Naive B cell (primary cell): ENCODE measurements at places on chromosomes 16 and 17.

GRCh38 chr17:70523426-70523825, 354.1 kb downstream of the KCNJ2 start:
- DNase-seq: no peak
- no peaks in the 10 kb centered on the region for H3K36me3 ChIP-seq
- H3K4me3 ChIP-seq: no peak overlapping the region
- H3K27me3 ChIP-seq: peaks cover 9% of the 10 kb centered on the region
- H3K4me1 ChIP-seq: peaks cover 15% of the 10 kb centered on the region
- no peak overlapping the region for H3K27ac ChIP-seq

DNA sequence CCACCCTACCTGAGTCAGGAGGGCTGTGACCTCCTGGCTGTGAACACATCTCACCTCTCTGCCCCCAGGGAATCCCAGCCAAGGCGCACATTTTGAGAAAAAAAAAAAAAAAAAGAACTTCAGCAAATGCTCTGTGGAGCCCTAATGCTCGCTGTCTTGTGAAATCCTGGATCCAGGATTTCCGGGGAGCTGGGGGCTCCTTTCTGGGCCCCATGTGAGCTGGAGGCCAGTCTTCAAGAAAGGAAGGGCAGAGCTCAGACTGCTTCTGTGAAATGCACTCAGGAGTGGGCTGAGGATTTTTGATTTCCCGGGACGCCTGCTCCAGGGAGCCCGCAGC, 36.0 kb upstream of the EMP2 start:
- H3K4me1 ChIP-seq: peaks cover 35% of the 10 kb centered on the region
- no peak overlapping the region for H3K4me3 ChIP-seq
- peaks cover 34% of the 10 kb centered on the region for H3K27me3 ChIP-seq
- no peaks in the 10 kb centered on the region for H3K36me3 ChIP-seq

DNA sequence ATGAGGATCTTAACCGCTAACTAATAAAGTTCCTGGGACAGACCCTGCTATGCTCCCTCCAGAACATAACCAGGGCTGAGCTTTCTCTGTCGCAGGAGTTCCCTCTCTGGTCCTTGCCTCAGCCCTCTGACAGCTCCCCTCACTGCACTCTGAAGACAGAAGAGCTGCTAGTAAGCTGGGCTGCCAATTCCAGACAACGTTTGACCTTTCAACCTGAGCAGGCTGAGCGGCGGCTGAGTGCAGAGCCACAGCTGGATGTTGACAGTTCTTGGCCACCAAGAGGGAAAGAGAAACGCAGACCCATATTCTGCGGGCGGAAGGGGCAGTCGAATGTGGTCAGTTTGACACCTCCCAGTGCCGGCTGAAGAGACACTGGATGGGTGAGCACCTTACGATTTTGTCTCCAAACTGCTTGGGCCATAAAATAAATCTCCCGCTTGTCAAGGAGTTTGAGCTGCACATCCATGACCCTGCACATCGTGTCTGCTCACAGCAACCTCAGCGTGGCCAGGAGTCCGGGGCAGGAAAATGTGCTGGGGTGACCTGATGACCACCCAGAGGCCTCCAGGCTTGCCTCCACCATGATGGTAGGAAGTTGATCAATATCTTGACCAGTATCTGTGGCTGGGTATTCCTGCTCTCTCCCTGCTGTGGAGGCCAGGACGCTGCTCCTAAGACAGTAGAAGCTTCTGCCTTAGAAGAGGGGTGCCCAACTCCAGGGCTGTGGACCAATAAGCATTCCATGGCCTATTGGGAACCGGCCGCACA, 209.2 kb downstream of the PARN start:
- H3K4me1 ChIP-seq: no peaks in the 10 kb centered on the region
- no peak for DNase-seq
- H3K27ac ChIP-seq: no peak overlapping the region
- peaks cover 6% of the 10 kb centered on the region for H3K36me3 ChIP-seq

- H3K27ac ChIP-seq: no peak overlapping the region
- H3K4me1 ChIP-seq: no peaks in the 10 kb centered on the region
- no peak for DNase-seq
- H3K27me3 ChIP-seq: no peaks in the 10 kb centered on the region
Measured at GRCh38 chr17:61239327-61239726, 160.3 kb upstream of the TBX2 start.

GRCh38 chr17:75822119-75822799, 21.9 kb downstream of the UNC13D start:
- peaks cover 15% of the 10 kb centered on the region for H3K36me3 ChIP-seq
- no peak overlapping the region for H3K27ac ChIP-seq
- H3K27me3 ChIP-seq: no peaks in the 10 kb centered on the region
- DNase-seq: no peak
- peaks cover 8% of the 10 kb centered on the region for H3K4me1 ChIP-seq

DNA sequence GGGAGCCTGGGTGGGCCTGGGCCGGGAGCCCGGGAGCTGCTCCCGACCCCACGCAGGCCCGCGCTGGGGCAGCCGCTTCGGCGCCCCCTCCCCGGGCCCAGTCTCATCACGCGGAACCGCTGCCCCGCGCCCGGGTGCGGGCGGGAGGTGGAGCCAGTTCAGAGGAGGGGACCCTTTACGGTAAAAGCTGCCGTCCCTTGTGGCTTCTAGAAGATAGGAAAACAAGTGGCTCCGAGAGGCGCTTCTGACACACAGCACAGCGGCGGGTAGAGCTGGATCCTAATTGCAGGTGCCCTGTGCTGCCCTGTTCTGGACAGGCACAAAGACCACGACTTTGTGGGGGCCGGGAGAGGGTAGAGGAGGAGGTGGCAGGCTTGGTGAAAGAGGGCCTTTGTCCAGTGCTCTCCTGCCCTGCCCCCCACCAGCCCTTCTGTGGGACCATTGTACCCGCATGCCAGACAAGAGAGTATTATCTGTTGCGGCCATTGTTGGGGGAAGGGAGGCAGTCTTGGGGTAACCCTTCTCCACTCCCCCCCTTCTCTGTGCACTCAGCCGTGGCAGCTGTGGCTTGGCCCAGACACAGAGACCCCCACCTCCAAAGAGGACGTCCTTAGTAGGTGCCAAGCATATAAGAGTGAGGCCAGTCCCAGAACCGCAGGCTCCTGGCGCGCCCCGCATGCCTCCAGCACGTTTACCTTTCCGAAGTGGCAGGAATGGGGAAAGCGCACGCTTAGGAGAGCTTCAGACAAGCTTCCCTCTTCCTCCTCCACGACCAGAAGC, 736 bp downstream of the CNP start:
- H3K4me3 ChIP-seq: peak overlapping the region; percentile 89
- H3K27ac ChIP-seq: peak overlapping the region; percentile 59
- no peaks in the 10 kb centered on the region for H3K36me3 ChIP-seq
- peaks cover 57% of the 10 kb centered on the region for H3K4me1 ChIP-seq

DNA sequence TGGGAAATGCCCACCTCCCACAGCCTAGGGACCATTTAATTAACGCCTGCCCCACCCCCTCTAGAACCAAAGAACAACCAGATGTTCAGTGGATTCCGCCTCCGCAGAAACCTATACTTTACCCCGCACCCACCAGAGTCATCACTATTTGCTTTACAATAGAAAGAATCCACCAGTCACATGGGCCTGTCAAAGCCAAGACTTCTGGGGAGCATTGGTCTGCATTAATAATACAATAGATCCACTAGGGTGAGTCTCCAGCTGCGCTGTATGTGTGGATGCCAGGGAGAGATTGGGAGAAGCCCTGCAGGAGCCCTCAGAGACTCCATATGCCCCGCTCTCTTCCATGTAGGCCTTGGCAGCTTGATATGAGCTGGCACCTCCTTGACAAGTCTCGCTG, 31.3 kb downstream of the CLEC19A start:
- H3K27ac ChIP-seq: no peak overlapping the region
- no peaks in the 10 kb centered on the region for H3K36me3 ChIP-seq
- peaks cover 5% of the 10 kb centered on the region for H3K27me3 ChIP-seq
- peak overlapping the region; percentile 20 for H3K4me3 ChIP-seq
- H3K4me1 ChIP-seq: no peaks in the 10 kb centered on the region
- no peak for DNase-seq

- no peaks in the 10 kb centered on the region for H3K36me3 ChIP-seq
- H3K27ac ChIP-seq: no peak overlapping the region
- no peaks in the 10 kb centered on the region for H3K4me1 ChIP-seq
Measured at GRCh38 chr16:86806838-86807351, 228.5 kb downstream of the FOXL1 start.
